ENCODE measurements at places on chromosomes 2 and 18.
A peak's percentile ranks its signal among the peaks of the same experiment; 100 is the strongest.

DNA sequence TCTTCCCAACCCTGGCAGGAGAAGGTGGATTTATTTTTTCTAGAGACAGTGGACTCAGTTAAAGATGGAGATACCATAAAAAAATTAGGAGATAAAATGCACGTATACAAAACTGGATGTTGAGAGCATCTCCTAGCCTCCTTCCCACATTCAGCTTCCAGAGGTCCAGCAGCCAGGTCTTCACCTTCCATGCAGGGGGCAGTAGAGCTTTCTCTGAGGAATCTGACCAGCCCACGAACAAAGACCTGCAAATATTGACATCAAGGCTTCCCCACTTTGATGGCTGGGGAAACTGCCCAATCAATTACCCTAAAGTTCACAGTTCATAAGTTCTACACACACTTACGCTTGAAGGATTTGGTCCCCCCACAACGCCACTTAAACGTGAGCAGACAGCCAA is 24.5 kb downstream of the AQP4 start:
- H3K4me3 ChIP-seq: no peak overlapping the region
- H3K36me3 ChIP-seq: peaks cover 2% of the 10 kb centered on the region
- no peak overlapping the region for H3K27ac ChIP-seq
- H3K4me1 ChIP-seq: no peaks in the 10 kb centered on the region
- no peaks in the 10 kb centered on the region for H3K27me3 ChIP-seq

DNA sequence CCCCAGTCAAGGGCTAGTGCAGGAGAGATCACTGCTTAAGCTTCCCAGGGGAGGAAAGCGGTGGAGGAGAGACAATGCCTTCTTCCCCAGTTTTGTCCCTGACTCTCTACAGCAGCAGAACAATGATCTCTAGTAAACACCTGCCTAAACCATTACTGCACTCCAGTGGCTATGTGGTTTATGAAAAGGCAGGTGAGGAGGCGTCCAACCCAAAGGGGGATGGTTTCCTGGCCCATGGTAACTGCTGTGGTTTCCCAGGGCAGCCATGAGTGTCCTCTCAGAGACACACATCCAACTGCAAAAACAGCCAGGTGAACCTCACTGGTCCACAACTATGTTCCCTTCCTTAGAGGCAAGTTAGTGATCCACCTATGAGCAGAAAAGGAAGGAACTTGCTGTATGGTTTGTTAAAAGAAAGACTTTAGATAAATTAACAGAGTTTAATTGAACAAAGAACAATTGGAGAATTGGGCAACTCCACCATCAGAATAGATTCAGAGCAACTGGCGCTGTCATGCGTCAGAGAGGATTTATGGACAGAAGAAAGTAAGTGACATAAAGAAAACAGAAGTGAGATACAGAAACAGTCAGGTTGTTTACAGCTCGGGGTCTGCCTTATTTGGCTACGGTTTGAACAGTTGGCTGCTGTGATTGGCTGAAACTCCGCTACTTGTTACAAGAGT is 4.8 kb upstream of the TTC39C start:
- no peaks in the 10 kb centered on the region for H3K27me3 ChIP-seq
- H3K36me3 ChIP-seq: peaks cover 5% of the 10 kb centered on the region
- H3K27ac ChIP-seq: peak overlapping the region; percentile 68
- H3K4me3 ChIP-seq: peak overlapping the region; percentile 75
- no peak for DNase-seq

DNA sequence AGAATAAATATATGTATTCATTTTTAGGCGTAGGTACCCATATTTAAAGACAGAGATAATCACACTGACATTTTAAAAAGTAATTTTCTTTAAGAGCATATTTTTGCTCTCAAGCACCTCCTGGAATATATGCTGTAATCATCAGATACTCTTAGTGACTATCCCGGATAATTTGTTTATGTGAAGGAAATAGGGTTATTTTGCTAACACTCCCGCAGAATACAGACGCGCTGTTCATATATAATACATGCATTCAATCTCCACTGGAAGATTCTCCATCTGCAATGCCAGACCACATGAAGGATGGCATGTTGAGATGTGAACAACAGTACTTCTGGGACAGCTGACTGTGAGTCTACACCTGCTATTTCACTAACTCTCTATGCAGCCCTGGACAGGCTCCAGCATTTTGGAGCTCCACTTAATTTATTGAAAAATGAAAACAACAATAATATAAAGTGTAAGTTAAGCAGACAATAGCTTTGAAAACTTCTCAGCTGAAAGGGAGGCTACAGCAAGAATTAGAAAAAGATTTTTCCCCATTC is 430.6 kb downstream of the TMX3 start:
- H3K4me3 ChIP-seq: no peak overlapping the region
- H3K36me3 ChIP-seq: no peaks in the 10 kb centered on the region
- H3K4me1 ChIP-seq: no peaks in the 10 kb centered on the region
- H3K27me3 ChIP-seq: no peaks in the 10 kb centered on the region
- no peak for DNase-seq

- no peak overlapping the region for H3K27ac ChIP-seq
- no peaks in the 10 kb centered on the region for H3K27me3 ChIP-seq
- H3K4me1 ChIP-seq: peaks cover 24% of the 10 kb centered on the region
- H3K4me3 ChIP-seq: no peak overlapping the region
- H3K36me3 ChIP-seq: peaks cover 2% of the 10 kb centered on the region
- DNase-seq: no peak
These were observed 68.1 kb downstream of the OLA1 start for GRCh38 chr2:174180165-174180724.

DNA sequence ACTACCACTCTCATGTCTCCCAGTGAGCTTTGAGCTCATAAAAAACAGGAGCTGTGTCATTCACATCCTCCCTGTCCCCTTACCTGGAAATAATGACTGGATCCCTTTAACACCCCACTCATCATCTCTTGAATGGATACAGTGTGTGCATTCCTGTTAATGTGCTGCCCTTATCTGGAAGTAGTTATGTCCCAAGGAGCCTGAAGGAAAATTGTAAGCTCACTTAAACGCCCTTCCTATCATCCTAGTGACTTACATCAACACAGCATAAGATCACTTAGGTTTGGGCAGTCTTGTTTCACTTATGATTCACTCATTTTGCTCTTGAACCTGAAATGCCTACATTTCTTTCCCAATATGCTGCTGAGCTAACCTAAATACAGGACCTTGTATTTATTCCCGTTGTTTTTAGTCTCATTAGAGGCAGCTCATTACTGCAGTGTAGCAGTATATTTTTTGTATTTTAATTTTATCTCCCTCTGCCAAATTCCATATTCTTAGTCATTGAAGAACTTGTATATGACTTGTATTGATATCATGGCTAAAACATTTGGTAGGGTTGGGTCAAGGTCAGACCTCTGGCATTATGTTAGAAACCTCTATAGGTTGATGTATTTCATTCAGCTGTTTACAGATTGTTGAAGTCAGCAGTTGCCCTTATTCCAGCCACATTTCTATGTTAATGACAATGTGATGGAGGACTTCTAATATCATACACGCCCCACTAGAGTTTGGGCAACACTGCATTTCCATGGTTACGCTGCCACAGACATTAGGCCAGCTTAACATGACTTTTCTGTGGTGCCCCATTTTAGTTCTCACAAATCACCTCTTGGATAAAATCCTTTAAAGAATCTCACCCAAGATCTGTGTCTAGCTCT is 72.9 kb downstream of the PKP4 start:
- H3K27me3 ChIP-seq: no peaks in the 10 kb centered on the region
- DNase-seq: no peak
- H3K4me1 ChIP-seq: no peaks in the 10 kb centered on the region

DNA sequence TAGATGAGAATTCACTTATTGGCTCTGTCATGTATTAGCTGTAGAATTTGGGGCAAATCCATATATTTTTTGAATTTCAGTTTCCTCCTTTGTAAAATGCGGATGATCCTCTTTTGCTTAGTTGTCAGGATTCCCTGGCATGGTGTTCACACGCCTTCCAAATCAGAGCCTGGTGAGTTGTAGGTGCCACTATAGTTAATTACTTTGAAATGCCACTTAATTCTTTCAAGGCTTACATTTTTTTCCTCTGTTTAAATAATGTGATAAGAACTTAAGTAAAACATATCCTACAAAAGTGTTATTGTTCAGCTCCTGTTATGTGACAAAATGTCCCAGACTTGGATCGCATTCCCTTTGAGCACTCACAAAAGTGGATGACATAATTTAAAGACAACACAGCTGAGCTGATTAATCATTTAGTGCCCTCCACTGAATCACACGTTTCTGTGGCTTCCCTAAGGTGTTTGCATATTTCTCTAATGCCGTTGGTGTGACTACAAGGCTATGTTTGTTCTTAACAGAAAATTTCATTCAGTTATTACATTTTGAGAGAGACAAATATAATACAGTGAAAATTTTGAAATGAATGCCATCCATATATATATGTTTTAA is 471.2 kb upstream of the CHST9 start:
- DNase-seq: no peak
- H3K27ac ChIP-seq: no peak overlapping the region
- no peaks in the 10 kb centered on the region for H3K27me3 ChIP-seq
- H3K4me1 ChIP-seq: no peaks in the 10 kb centered on the region
- H3K36me3 ChIP-seq: no peaks in the 10 kb centered on the region

DNA sequence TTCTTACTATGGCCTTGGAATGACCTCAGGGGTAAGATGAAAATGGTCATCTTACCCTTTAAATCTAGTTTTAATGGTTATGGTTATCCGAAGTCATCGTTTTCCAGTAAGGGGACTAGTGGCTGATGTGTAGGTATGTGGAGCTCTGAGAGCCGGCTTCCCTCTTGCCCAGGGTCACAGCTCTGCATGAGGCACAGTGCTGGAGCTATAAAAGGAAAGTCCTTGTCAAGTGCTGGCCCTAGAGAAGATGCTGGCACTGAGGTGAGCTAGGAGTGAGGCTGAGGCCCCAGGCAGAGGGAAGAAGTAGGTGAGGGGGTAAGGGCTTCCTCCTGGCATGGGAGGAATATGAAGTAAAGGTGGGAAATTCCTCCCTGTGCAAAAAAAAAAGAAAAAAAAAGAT is 35.0 kb downstream of the SMARCAL1 start:
- H3K4me1 ChIP-seq: no peaks in the 10 kb centered on the region
- H3K27ac ChIP-seq: no peak overlapping the region
- no peaks in the 10 kb centered on the region for H3K27me3 ChIP-seq
- peaks cover 69% of the 10 kb centered on the region for H3K36me3 ChIP-seq
- no peak for DNase-seq
- H3K4me3 ChIP-seq: no peak overlapping the region

GRCh38 chr2:10260130-10260529 is 42.6 kb upstream of the HPCAL1 start:
- H3K4me1 ChIP-seq: peaks cover 5% of the 10 kb centered on the region
- no peak overlapping the region for H3K4me3 ChIP-seq
- peaks cover 13% of the 10 kb centered on the region for H3K27me3 ChIP-seq
- no peak for DNase-seq

DNA sequence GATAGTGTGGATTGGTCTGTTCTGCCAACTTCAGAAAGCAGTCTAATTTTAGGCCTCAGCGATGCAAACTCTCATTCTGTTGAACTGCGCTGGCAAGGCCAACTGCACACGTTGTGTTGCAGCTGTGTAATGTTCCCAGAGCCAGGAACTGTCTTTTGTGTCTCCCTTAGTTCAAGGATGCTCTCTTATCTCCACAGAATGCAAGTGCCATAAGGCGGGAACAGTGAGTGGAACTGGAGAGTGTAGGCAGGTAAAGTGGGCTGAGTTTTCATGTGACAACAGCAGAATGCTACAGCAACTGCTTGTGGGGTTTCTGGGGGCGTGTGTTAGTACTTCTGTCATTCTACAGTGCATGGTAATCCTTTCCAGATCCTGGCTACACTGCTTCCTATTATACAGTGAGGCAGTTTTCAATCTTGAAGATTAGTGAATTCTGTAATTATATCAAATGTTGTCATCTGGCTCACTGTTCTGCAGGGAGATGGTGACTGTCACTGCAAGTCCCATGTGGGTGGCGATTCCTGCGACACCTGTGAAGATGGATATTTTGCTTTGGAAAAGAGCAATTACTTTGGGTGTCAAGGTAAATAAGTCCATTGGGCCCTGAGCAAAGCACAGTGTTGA is 125.8 kb downstream of the LAMA3 start:
- H3K27ac ChIP-seq: no peak overlapping the region
- peaks cover 18% of the 10 kb centered on the region for H3K4me1 ChIP-seq
- H3K27me3 ChIP-seq: no peaks in the 10 kb centered on the region

- DNase-seq: no peak
- peaks cover 29% of the 10 kb centered on the region for H3K4me1 ChIP-seq
- no peaks in the 10 kb centered on the region for H3K27me3 ChIP-seq
- H3K4me3 ChIP-seq: peak overlapping the region; percentile 83
These were observed 1.2 kb upstream of the CCNT2 start for GRCh38 chr2:134917360-134917865.

GRCh38 chr2:84879584-84880394 is 1.1 kb downstream of the TRABD2A start:
- peak overlapping the region; percentile 90 for H3K27ac ChIP-seq
- H3K36me3 ChIP-seq: peaks cover 22% of the 10 kb centered on the region
- peak overlapping the region; percentile 87 for H3K4me3 ChIP-seq
- H3K27me3 ChIP-seq: no peaks in the 10 kb centered on the region
- no peak for DNase-seq

DNA sequence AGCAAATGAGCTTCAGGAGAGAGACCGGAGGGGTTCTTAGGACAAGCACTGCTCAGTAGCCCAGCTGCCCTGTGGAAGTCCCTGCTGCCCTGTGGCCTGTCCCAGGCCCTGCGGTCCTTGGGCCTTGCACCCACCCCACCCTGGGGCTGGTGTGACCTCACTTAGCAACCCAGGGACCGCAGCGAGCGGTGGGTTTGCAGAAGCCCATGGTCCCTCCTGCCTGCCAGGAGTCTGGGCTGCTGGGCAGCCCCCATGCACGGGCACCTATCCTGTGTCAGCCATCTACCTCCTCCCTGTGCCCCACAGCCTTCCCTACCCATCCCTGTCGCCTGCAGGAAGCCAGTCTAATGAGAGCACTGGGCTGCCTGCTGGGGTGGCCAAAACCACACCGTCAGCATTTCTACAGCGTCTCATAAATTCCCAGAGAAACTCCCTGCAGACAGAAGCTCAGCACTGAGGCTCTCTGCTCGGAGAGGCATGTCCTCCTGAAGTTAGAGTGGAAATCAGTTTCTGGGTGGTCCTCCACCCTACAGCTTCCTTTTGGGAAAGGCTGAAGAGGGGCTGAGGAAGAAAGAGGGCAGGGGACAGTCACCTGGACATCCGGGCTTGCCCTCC is 231.1 kb upstream of the HS6ST1 start:
- no peaks in the 10 kb centered on the region for H3K4me1 ChIP-seq
- no peak overlapping the region for H3K4me3 ChIP-seq
- no peaks in the 10 kb centered on the region for H3K27me3 ChIP-seq
- H3K27ac ChIP-seq: no peak overlapping the region
- no peak for DNase-seq

DNA sequence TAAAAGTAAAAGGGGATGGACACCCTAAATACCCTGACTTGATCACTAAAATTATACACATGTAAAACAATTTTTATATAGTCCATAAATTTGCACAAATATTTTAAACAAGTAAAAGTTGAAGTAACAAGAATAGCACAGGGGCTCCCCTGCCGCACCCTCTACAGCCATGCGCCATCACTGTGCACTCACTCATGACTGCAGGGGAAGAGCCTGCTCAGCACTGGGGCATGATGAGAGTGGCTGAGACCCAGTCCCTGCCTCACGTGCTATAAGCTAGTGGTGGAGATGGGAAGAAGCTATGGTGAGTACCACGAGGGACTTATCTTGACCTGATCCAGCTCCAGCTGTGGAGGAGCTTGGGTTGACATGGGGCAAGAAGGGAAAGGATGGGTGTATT is 46.9 kb upstream of the MYO1B start:
- no peak for DNase-seq
- H3K4me1 ChIP-seq: peaks cover 46% of the 10 kb centered on the region
- peaks cover 2% of the 10 kb centered on the region for H3K36me3 ChIP-seq
- no peak overlapping the region for H3K4me3 ChIP-seq
- H3K27me3 ChIP-seq: no peaks in the 10 kb centered on the region

- no peaks in the 10 kb centered on the region for H3K36me3 ChIP-seq
- peaks cover 15% of the 10 kb centered on the region for H3K27me3 ChIP-seq
- no peak overlapping the region for H3K4me3 ChIP-seq
- H3K4me1 ChIP-seq: no peaks in the 10 kb centered on the region
- H3K27ac ChIP-seq: no peak overlapping the region
- no peak for DNase-seq
These were observed 105.8 kb upstream of the UGP2 start for GRCh38 chr2:63735931-63736330.

Data from central memory CD8-positive, alpha-beta T cell (primary cell).